ENCODE measurements at places on chromosomes 5 and 9.
A peak's percentile ranks its signal among the peaks of the same experiment; 100 is the strongest.

- DNase-seq = peak; percentile 33
These were observed 2.9 kb downstream of the OR2S2 start for GRCh38 chr9:35954942-35955546.

- DNase-seq = no peak
These were observed 36.8 kb upstream of the SNX2 start for GRCh38 chr5:122738088-122738487.

GRCh38 chr9:73742412-73742811, 590.7 kb downstream of the ANXA1 start:
- DNase-seq = no peak

DNA sequence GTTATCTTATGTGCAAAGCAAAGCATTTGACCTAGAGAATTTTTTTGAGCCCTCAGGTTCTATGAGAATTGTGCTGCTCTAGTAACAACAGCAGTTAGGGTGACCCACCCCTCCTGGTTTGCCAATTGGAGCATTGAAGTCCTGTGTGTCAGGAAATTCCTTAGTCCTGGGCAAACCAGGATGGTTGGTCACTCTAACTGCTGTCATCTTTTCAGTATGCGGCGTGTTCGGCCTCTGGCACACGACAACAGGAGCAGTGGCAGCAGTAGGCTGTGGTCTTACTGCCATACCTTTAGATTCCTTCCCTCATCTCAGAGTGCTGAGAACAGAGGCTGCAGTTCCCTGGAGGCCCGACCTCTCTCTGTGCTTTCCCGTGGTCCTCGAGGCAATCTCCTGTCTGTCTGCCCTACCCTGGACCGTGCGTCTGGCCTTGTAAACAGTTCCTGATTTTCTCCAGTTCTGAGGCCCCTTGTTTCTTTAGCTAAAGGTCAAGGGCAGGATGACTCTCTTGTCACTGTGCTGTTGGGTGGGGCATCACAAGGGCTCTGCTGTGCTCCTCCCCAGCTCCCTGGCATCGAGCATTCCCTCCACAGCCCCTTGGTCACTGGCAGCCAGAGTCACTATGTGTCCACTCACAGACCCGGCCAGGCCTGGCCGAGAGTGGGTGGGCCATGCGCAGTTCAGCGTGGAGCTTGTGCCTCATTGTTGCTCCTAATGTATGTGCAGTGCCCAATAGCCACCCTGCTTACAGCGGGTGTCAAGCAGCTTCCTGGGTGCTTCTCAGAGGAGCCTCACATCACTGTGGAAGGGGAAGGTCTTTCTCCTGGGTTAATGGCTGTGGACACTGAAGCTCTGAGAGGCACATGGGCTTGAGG, 18.5 kb upstream of the COL15A1 start:
- DNase-seq = no peak

- DNase-seq = no peak
These were observed 49.2 kb upstream of the STXBP1 start for GRCh38 chr9:127562841-127563401.

DNA sequence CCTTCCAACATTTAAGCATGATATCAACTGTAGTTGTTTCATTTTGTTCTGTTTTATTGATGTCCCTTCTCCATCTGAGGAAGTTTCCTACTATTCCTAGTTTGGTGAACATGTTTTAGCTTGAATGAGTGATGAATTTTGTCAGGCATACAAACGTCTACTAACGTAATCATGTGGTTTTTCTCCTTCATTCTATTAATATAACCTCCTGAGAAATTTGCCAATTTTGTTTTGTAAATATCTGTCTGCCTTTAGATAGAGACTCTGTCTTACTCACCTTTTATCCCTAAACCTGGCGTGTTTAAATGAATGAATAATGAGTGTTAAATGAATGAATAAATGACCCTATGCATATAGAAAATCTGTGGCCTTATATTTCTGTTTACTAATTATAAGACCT, 26.5 kb upstream of the NREP start:
- no peak for DNase-seq

Measured in T follicular helper cell (primary cell).